Forelimb muscle (tissue), 1 donor: ENCODE measurements at places on chromosomes 2 and 18. TPM values are rescaled to one million over a fixed set of nuclear protein-coding genes. Genes with fewer than 3 reads are reported as not detected.

The RESP18 gene
- polyA plus RNA-seq: not detected

GRCh38 chr2:60119778-60120177 is 433.7 kb downstream of the BCL11A start:
- DNase-seq: no peak

The SCN2A gene
- 0.05 TPM for polyA plus RNA-seq

GRCh38 chr2:175175320-175175719 is 6.2 kb downstream of the ATP5MC3 start:
- DNase-seq: no peak

The RAB27B gene
- 0.61 TPM for polyA plus RNA-seq

GRCh38 chr18:57916684-57917083 is 113.6 kb upstream of the ATP8B1 start:
- no peak for DNase-seq

DNA sequence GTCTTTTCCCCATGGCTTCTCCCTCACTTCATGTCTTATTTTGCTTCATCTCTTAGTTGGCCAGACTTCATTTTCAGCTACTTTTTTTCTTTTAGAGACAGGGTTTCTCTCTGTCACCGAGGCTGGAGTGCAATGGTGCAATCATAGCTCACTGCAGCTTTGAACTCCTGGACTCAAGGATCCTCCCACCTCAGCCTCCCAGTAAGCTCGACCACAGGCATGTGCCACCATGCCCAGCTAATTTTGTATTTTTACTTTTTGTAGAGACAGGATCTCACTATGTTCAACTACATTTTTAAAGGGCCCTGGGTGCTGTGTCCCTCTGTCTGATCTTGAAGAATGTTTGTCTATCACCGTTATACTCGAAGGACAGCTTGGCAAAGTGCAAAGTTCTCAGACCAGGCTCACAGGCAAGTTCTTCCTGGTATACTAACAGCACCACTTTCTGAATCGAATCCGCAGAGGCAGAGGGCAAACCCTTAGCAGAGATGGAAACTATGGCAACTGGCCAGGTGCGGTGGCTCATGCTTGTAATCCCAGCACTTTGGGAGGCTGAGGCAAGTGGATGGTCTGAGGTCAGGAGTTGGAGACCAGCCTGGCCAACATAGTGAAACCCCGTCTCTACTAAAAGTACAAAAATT is 60.9 kb downstream of the SOWAHC start:
- no peak for DNase-seq

DNA sequence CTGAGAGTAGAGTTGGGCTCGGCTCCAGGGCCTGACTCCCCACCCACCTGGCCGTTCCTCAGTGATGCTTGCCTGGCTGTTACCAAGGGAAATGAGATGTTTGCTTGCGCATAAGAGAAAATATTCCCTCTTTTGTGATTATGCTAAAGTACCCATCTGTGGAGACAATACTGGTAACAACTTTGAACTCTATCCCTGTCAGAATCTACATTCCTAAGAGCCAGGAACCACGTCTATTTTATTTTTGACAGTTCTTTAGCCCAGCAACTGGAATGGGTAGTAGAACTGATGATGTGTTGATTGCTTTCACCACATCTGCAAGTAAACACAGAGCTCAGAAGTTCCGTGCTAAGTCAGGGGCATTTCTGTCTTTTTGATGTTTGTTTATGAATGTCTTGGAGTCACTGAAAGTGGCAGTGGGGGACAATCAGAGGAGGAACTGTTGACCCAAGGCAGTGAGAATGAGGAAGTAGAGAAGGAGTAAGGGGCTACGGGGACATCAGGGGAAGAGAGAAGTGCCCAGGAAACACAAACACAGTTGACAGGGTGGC is 348.3 kb upstream of the SOX11 start:
- DNase-seq: no peak

DNA sequence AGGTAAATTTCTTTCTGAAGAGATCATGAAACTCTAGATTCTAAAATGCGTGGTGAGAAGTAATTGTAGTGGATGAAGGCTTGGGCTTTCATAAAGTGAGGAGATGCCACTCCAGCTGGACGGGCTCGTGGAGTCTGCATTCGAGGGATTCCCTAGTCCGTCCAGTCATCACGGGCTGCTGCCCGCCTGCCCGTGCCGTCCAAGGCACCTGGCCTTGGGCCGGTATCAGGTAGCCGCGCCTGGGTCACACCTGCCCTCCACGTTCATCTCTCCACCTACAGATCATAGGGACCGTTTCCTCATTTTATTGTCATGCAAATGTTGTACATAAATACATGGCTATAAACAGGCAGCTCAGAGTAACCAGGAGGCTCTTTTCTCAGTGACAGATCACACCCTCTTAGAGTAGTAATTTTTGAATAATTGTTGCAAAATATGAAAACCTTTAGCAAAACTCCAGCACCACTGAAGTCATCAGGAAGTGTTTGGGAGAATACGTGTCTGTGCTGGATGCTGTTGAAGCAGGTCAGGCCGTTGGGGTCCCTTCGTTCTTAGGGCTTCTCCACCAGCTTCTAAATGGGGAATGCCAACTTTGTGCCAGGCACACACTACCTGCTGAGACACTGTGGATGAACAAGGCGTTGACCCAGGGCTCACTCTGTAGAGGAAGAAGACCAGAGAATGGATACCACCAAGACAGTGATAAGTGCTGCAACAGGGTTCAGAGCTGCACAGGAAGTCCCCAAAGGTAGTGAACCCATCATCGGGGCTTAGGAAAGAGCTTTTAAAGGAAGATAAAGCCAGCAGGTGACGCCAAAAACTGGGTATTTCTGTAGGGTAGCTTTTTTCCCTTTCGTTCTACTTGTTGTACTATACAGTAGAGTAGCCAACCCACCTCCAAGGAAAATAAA is 112.5 kb downstream of the FAM210A start:
- no peak for DNase-seq

DNA sequence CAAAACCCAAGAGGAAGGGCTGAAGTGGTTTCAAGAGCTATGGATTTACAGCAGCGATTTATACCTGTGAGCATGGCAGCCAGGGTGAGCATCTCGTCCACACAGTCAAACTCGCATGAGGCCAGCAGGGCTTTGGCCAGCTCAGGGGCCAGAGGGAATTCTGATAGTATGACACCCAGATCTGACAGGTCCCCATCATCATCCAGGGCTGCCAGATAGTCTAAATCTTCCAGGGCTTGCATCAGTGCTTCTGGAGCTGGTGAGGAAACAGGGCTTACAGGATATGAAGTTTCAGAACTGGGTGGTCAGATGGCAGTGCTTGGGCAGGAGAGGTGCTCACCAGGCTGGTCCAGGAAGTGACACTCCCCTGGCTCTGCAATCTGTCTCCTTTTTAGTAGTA is 3.5 kb downstream of the DQX1 start:
- DNase-seq: no peak

DNA sequence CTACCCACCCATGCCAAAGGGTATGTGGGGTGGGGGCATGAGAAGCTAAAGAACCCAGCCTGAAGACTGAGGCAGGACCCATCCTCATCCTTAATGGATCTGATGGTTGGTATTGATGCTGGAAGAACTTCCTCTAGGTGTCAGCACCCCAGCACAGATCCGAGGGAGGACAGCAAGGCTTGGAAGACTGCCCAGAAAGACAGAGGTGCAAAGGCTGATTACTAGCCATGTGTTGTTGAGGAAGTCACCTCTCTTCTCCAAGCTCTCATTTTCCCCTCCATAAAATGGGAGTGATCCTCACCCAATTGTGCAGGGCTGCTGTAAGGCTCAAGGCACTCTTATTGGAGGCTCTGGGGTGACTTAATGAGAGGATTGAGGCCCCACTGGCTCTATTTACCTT is 256.5 kb downstream of the CELF4 start:
- no peak for DNase-seq

DNA sequence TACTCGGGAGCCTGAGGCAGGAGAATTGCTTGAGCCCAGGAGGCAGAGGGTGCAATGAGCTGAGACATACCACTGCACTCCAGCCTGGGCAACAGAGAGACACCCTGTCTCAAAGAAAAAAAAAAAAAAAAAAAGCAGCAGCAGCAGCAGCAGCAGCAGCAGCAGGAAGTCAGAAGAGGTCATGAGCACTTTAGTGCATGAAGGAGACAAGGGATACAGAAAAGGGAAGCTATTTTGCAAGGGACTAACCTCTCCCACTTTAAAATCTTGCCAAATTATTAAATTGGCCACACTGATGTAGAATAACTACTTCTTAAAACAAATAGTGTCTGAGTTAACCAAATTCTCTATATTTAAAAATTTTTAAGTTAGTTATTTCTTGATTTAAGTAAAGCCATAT is 113.4 kb upstream of the PDE1A start:
- DNase-seq: no peak

The GAREM2 gene
- polyA plus RNA-seq: 3.9 TPM

The C1GALT1C1L gene
- 1.0 TPM for polyA plus RNA-seq
